Upper lobe of left lung (tissue), 6 donors: ENCODE measurements at places on chromosomes 12 and 14. TPM values are rescaled to one million over a fixed set of nuclear protein-coding genes. Genes with fewer than 3 reads are reported as not detected.

CCDC197 gene
- total RNA-seq, result not detected

MLXIP gene
- 167 TPM for total RNA-seq

SRRM4 gene
- not detected for total RNA-seq

DNA sequence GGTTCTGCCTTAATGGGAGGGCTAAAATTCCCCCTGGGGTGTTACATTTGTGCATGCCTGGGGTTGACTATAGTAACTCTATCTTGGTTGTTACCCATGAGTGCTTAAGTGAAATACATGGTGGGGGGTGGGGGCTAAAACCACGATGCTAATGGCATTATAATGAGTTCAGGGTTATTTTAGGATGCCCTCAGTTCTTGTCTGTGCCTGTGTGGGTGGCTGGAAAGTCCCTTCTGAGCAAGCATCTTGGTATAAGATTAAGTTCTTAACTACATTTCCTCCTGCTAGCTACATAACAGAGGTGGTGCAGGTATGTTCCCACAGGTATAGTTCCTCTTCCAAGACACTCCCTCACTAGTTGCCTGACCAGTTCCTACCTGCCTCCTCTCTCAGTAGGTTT is 822.3 kb downstream of the LRFN5 start:
- H3K4me3 ChIP-seq, result no peak overlapping the region
- no peaks in the 10 kb centered on the region for H3K36me3 ChIP-seq
- H3K27ac ChIP-seq, result no peak overlapping the region
- no peak for DNase-seq
- no peaks in the 10 kb centered on the region for H3K27me3 ChIP-seq

GRCh38 chr14:32618991-32619390 is 289.9 kb downstream of the AKAP6 start:
- no peaks in the 10 kb centered on the region for H3K36me3 ChIP-seq
- no peaks in the 10 kb centered on the region for H3K27me3 ChIP-seq
- no peak overlapping the region for H3K4me3 ChIP-seq
- no peak for DNase-seq

GRCh38 chr12:88308825-88309224 is 166.7 kb downstream of the TMTC3 start:
- H3K27me3 ChIP-seq, result no peaks in the 10 kb centered on the region
- no peaks in the 10 kb centered on the region for H3K4me1 ChIP-seq
- no peak overlapping the region for H3K4me3 ChIP-seq
- DNase-seq, result no peak
- no peaks in the 10 kb centered on the region for H3K36me3 ChIP-seq

DNA sequence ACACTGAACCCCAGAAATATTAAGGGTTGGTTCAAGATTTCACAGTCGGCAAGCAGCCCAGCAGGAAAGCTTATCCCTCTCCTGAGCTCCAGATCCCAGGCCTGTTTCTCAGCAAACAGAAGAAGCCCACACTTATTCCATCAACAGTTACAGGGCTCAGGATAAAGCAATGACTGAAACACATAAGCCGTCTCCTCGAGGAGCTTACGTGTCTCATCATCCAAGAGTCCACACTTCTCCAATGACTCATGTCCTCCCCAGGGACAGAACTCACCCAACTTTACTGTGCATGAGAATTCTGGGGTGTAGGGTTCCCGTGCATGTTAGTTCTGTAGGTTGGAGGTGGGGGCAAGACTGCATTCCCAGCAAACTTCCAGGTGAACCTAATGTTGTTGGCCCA is 31.2 kb downstream of the GSC start:
- no peaks in the 10 kb centered on the region for H3K27me3 ChIP-seq
- no peak for DNase-seq
- H3K27ac ChIP-seq, result no peak overlapping the region
- H3K4me3 ChIP-seq, result no peak overlapping the region
- H3K4me1 ChIP-seq, result no peaks in the 10 kb centered on the region
- no peaks in the 10 kb centered on the region for H3K36me3 ChIP-seq

DNA sequence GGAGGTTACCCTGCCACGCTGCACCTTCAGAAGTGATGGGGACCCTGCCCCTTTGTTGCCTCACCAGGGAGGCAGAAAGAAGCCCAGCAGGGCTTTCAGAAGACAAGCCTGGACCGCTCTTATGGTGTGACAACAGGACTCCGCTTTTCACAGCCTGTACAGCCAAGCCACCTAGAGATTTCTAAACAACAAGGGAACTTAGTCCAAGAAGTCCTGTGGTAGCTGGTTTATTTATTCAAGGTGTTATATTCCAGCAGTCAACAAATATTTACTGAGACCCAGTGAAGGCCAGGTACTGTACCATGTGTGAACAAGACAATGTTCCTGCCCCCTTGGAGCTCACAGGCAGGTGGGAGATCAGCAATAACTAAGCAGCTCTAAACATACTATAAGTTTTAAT is 4.0 kb upstream of the TMEM229B start:
- H3K27ac ChIP-seq, result no peak overlapping the region
- no peaks in the 10 kb centered on the region for H3K36me3 ChIP-seq
- H3K27me3 ChIP-seq, result no peaks in the 10 kb centered on the region
- peaks cover 4% of the 10 kb centered on the region for H3K4me1 ChIP-seq
- DNase-seq, result no peak
- no peak overlapping the region for H3K4me3 ChIP-seq

- peaks cover 22% of the 10 kb centered on the region for H3K4me1 ChIP-seq
- H3K27ac ChIP-seq, result no peak overlapping the region
- no peak overlapping the region for H3K4me3 ChIP-seq
- H3K27me3 ChIP-seq, result no peaks in the 10 kb centered on the region
- no peak for DNase-seq
These were observed 110.2 kb downstream of the FGD4 start for GRCh38 chr12:32509328-32510091.

DNA sequence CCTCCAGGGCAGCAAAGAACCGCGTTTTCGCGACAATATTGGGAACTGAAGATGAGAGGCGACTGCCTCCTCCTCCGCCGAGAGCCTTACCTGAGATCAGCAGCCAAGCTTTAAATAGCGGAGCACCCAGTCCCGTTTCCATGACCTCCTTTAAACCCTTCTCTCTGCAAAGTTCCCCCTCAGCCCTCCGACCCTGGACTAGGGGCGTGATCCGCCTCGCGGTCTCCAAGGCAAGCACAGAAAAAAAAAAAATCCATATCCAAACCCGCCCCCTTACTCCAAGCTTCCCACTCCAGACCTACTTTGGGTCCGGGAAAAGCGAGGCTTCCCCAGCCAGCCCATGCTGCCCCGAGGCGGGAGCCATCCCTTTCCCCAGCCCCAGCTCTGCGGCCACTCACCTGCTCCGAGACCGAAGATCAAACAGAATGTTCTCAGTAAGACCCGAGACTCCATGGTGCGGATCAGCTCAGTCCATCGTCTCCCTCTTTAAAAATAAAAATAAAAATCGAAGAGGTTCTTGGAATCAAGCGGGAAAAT is 630 bp downstream of the NELL2 start:
- peaks cover 22% of the 10 kb centered on the region for H3K4me1 ChIP-seq
- no peak overlapping the region for H3K27ac ChIP-seq
- no peak overlapping the region for H3K4me3 ChIP-seq
- no peaks in the 10 kb centered on the region for H3K36me3 ChIP-seq
- peaks cover 19% of the 10 kb centered on the region for H3K27me3 ChIP-seq
- DNase-seq, result no peak
